ENCODE measurements at places on chromosomes 16 and 17.
A peak's percentile ranks its signal among the peaks of the same experiment; 100 is the strongest.

DNA sequence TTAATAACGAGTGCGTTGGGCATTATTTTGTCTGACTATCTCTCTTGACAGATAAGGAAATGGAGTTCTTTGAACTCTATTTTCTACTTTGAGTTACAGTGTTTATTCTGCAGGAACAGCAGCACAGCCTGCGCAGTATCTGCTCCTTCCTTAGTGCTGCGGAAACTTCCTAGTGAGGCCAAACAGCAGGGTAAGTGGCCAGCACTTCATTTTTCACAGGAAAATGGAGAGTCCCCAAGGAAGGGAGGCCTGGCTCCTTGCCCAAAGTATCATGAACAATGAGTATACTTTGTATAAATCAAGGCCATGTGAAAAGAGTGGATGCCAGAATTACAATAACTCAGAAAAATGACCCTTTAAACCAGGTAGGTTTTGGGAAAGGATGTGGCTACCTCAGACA lies 140.6 kb downstream of the VPS53 start:
- no peak for DNase-seq

GRCh38 chr17:8832711-8833352 lies 33.7 kb upstream of the MFSD6L start:
- DNase-seq, result no peak

DNA sequence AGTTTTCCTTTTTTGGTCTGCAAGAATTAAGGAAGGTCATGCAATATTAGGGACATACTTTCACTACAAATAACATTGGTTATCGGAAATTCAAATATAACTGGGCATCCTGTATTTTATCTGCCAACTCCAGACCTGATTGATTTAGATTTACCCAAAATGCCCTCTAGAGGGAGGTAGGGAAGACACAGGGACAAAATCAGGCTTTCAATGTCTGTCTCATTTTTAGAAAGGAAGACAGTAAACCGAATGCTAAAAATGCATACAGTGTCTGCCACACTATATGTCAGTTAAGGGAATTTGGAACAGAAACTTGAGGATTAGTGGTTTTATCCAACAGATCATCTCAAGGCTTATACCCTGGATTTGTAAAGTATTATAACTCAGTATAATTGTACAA lies 161.7 kb upstream of the SOX9 start:
- DNase-seq, result no peak

DNA sequence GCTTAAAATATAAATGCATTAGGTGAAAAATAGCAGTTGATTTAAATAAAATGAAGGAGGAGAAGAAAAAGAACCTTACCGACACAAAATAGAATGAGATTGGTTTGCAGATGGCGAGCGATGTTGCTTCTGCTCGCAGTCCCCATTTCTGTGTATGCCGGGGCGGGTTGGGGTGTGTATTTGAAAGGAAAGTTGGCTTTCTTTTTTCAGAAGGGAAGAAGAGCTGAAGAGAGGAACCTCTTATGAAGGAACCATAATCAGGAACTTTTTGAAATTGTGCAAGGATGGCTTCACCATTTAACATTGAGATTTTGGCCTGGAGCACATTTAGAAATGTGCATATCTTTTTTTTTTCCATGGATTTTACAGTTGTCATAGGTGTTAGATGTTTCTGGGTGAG lies at the start of gene IGSF6:
Gene IGSF6, minus strand, starts transcription at position 156 of the 400 bp plus-strand sequence. Its CDS starts 10 bp downstream, at position 146.
- no peak for DNase-seq

DNA sequence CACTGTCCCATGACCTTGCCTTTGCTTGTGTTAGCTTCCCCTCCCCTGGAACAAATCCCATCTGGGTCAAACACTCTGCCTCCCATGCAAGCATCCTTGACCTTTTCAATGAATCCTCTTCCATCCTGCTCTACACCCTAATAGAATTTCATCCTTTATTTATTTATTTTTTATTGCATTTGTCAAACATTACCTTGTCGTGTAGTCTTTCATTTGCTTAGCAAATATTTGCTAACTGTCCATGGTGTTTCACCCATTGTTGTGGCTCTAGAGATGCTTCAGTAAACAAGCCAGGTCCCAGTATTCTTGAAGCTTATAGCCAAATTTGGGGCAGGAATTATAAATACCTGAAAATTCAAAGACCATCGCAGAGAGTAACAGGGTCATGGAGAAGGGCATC lies 51.0 kb upstream of the MRTFB start:
- DNase-seq, result no peak

DNA sequence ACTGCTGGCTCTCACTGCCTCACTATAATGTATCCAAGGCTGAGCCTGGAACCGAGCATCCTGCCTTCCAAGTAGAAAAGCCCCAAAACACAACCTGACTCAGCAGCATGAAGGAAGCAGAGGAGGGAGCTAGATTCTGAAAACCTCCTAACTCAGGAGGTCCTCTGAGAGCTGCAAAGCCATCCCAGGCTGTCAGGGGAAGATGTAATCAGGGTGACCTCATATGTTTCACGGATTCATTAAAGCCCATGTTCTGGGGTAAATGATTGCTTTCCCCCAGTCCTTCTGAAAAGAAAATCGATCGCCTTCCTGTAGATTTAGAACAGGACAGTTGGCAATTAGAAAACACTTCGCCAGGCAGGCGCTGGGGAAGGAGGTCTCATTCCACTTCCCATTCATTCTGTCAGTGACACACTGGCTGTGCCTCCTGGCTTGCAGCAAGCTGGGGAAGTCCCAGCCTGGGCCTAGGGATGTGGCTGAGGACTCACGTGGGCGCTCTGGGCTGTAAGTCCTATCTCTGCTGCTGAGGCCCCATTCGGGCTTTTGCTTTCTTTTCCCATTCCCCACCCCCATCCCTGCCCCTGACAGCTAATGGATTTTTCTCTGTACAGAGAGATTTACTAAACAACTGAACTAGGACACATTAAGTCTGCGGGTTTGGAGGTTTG lies 75.7 kb upstream of the TMEM132E start:
- no peak for DNase-seq

DNA sequence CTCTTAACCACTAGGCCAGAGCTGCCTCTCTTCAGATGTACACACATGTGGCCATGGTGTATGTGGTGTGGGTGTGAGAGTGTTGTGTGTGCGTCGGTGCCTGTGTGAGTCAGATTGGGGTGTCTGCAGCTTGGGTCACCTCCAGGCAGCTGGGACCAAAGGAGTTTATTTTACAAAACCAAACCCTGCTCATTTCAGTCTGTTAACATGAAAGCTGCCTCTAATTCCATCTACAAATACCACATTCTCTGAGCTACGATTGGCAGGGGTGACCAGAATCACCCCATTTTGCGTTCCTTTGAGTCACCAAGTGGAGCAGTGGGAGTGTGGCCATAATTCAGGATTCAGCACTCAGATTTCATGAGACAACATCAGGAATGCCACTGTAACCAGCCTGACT lies 105.3 kb downstream of the IRX5 start:
- no peak for DNase-seq

DNA sequence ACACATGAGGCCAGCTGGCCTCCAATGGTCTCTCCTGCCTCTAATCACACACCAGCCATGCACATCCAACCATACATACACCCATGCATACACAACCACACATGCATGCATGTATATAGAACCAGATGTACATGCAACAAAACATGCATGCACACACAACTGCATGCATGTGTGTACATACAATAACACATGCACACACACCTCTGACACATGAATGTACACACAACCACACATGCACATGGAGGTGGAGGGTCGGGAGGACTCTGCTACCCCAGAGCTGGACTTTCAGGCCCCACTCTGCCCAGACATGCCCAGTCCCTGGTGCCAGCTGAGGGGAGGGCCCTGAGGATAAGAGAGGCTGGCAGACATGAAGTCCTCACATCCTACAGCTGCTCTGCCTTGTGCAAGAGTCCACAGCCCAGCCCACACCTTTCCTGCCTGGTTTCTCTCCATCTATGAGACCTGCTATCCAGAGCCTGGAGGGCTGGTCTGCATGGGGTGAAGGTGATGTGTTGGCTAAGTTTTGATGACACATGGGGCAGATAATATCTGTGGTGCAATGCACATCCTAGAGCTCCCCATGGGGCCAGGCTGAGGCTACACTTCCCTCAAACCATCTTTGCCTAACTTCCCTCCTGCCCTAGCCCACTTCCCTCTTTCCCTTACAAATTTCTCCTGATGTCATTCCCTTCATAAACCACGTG lies 50.9 kb upstream of the SDK2 start:
- DNase-seq, result no peak

DNA sequence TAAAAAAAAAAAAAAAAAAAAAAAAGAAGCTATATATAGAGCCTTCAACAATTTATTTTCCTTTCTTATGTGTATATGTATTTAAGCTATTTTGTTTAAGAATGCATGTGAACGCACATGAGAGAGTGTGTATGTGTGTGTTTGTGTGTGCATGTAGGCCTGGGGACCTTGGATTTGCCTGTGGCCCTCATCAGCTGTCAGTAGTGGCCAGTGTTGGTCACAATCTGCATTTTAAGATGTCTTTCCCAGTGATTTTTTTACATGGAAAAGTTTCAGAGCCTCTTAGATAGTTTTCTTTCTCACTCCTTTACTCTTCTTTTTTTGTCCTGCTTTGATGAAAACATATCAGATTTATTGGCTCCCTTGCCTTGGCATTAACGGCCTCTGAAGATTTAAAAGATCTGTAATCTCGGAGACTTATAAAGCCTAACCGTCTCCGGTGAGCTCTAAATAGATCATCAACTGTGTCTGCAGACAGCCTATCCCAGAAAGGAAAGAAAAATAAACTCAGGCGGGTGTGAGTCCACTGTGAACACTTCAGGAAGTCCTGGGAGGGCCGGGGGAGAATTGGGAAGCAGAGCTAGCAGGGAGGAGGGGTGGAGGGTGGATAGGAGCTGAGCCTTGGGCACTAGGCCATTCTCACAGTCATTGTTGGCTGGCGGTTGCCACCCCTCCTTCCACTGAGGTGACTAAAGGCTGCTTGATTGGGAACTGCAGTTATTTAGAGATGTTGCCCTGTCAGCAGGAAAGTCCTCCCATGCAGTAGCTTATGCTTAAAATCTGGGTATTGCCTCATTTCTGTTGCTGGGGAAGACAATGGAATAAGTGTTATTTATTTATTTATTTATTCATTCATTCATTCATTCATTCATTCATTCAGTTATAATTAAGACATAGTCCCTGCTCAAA lies 86.8 kb downstream of the WWP2 start:
- no peak for DNase-seq

DNA sequence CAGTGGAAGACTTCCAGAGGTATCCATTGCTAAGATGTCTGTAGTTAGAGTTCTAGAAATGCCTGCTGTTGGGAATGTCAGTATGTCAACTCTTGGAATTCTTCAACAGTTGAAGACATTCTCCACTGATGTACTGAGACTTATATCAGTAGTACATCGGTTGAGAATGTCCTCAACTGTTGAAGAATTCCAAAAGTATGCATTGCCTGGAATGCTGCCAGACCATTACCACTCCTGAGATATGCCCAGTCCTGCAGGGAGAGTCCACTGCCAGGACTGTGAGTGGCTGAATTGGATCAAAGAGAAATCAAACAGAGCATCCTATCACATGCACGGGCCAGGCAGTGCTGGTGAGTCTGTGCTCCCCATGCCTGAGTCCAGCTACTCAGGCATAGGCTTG lies 42.0 kb downstream of the IL21R start:
- no peak for DNase-seq

DNA sequence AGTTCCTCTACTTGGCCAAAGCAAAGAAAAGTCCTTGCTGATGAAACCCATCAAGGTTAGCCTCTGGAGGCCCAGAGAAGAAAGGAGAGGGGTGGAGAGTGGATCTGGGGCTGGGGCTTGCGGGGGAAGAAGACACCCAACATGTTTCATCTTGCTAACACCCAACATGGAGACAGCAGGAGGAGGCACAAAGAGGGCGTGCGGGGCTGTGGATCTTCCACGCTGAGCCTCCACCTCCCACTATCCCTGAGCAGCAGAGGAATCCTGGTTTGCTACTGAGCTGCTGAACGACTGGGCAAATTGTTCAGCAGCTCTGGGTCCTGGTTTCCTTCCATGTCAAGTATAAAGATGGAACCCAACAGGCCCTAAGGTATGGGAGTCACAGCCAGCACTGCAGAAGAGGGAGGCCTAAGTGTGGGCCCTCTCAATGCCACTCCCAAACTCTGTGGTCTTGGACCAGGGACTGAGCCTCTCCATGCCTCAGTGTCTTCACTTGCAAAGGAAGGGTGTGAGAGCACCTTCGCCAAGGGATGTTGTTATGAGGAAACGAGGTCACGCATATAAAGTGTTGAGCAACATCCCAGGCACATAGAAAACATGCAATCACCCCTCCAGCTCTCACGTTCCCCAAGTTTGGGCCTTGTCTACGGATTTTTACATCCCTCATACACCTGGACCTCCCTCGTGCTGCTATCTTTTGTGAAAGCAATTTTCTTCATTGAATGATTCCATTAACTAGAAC lies 122.5 kb downstream of the XYLT1 start:
- no peak for DNase-seq

- DNase-seq, result no peak
Measured at GRCh38 chr16:54939510-54940278, 9.0 kb downstream of the IRX5 start.

GRCh38 chr17:80832888-80833583 lies 158.6 kb upstream of the CHMP6 start:
- DNase-seq, result peak; percentile 44

DNA sequence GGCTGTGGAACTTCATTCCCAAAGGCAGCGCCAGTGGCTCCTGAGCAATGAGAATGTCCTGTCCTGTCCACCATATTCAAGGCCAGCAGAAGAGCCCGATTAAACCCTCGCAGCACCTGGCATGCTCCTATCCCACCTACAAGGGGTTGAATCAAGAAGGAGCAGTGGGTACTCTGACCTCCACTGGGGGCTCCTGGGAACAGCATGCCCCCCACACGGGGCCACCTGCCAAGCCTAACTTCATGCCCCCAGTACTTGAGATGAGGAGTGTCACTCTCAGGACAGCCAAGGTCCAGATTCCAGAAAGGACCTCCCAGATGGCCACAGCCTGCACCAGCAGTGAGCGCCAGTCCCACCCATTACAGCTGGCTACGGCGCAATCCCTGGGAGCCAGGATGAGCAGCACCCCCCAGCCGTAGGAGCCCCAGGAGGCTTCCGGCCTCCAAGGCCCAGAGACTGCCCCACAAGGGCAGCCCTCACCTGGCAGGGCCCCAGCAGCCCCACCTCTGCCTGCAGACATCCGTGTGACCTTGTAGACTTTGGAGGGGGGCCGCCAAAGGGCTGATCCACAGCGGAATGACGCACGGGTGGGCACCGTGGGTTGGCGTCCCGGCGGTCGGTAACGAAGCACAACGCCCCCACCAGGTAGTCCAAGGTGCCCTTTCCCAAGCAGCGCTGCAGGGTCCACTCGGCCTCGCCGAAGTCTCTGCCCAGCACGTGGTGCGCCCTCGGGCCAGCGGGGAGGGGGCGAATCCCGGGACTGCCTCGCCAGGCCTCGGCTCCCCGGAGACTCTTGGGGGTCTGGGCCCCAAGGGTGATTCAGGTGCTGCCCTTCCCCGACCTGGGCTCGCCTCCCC lies 1.0 kb upstream of the MPDU1 start:
- no peak for DNase-seq
